MM.1S (cell line): ENCODE measurements at places on chromosomes 6 and 20.

GRCh38 chr6:7805850-7806214, 79.9 kb downstream of the BMP6 start:
- DNase-seq, result no peak

- DNase-seq, result no peak
Measured at GRCh38 chr20:4070323-4071177, 55.2 kb upstream of the RNF24 start.

DNA sequence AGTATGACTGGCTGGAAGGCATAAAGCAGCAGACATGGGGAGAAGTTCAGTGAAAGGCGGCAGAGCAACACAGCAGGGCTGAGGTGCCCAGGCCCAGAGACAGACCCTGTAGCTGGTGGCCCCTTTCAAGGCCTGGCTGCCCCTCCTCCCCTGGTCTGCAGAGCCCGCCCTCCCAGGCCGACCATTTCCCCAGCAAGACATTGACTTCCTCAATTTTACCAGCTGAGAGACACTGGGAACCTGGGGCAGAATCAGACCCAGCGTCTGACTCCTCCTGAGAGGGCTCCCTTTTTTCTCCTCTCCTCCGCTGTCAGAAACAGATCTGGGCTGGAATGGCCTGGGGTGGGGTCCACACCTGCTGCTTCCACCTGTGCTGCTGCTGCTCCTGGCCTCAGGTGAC, at the start of gene TREML4:
Gene TREML4 (plus strand): TSS at position 254 of the 400 bp plus-strand sequence. CDS start 79 bp downstream, at position 333.
- no peak for DNase-seq

- DNase-seq, result peak; percentile 88
Measured at GRCh38 chr20:20417876-20418676, 50.2 kb downstream of the INSM1 start.

GRCh38 chr6:54299542-54300269, 8.5 kb upstream of the TINAG start:
- DNase-seq, result no peak

- DNase-seq, result no peak
Measured at GRCh38 chr6:87421576-87421975, 13.8 kb downstream of the CFAP206 start.

- DNase-seq, result no peak
Measured at GRCh38 chr6:17388365-17388764, 5.0 kb upstream of the CAP2 start.

DNA sequence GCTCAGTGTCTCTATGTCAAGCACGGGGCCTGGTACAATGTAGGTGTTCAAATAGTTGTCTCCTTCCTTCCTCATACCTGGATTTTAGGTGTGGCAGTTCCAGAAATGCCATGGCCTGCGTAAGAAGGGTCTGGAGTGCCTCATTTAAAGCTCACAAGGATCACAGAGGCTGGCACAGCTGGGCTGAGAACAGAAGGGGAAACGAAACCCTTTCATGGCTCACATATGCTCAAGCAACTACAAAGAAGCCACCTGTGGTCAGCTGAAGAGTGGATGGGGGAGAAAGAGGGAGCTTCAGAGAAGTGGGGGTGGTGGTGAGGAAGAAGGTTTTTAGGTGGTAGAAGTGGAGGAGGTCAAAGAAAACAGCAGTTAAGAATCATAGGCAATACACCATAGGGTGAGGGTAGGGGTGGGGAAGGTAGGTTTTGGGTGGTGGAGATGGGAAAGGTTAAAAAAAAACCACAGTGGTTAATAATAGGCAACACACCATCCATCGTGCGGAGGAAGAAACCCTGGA, 17.0 kb upstream of the TOP1 start:
- DNase-seq, result peak; percentile 94

GRCh38 chr6:11514672-11515071, 22.9 kb upstream of the TMEM170B start:
- DNase-seq, result peak; percentile 9

- peak; percentile 75 for DNase-seq
Measured at GRCh38 chr20:44644667-44645131, 6.8 kb downstream of the ADA start.

DNA sequence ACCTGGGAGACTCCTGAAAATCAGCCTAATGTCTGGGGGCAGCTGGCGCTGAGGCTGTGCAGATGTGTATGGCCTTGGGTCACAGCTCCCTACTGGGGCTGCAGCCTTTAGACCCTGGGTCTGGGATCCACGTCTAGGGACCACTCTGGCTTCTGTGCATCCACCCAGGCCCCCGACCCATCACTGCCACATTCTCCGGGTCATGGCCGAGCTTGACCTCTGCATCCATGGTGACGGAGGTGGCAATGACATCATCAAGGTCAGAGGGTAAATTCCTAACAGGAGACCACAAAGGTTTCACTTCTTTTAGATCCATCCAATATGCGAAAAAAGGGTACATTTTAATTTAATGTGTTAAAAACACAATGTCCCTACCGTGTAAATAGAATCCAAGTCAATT, 14.5 kb upstream of the PCMTD2 start:
- DNase-seq, result no peak

GRCh38 chr6:168289571-168289962, 30.0 kb downstream of the DACT2 start:
- DNase-seq, result no peak

GRCh38 chr6:17276766-17277165, 4.4 kb upstream of the RBM24 start:
- DNase-seq, result no peak

DNA sequence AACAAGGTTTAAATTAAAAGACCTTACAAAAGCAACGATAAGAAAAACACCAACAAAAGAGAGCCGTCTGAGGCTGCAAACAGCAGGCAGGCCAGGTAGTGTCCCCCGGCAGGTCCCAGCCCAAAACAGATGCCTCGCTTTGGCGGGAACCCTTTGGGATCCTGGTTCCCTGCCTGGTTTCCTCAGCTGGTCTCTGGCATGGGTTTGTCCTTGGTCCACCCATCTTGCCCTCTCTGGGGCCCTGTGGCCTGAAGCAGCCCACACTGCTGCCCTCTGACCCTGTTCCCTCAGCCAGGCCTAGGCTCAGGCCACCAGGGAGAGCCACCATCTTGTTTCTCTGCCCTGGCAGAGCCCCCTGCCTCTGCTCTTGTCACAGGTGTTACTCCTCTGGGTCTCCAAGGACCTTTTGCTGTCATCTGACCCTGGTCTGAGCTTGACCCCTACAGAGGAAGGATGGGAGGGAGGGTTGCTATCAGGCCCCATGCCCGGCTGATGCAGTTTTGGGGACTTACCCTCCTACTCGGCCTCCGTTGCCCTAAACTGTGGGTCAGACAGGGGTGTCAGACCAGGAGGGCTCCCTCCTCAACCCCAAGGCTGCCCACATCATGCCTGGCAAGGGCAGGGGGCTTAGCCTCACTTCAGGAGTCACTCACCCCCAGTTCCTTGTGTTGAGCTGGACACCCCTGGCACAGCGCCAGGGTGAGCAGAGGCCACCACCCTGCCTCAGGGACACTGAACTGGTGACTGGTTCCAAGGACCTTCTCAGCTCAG, 30.6 kb upstream of the GRM4 start:
- no peak for DNase-seq
